Panc1 (cell line): ENCODE measurements at places on chromosomes 6 and 20.

- H3K27ac ChIP-seq = peak overlapping the region; percentile 99
- H3K4me1 ChIP-seq = peaks cover 94% of the 10 kb centered on the region
- peak overlapping the region; percentile 22 for H3K4me3 ChIP-seq
These were observed 47.7 kb downstream of the ATXN1 start for GRCh38 chr6:16713597-16713996.

GRCh38 chr20:49674383-49675352 is 39.0 kb downstream of the B4GALT5 start:
- no peaks in the 10 kb centered on the region for H3K27me3 ChIP-seq
- H3K4me3 ChIP-seq = no peak overlapping the region
- no peak for DNase-seq
- H3K27ac ChIP-seq = peak overlapping the region; percentile 91

DNA sequence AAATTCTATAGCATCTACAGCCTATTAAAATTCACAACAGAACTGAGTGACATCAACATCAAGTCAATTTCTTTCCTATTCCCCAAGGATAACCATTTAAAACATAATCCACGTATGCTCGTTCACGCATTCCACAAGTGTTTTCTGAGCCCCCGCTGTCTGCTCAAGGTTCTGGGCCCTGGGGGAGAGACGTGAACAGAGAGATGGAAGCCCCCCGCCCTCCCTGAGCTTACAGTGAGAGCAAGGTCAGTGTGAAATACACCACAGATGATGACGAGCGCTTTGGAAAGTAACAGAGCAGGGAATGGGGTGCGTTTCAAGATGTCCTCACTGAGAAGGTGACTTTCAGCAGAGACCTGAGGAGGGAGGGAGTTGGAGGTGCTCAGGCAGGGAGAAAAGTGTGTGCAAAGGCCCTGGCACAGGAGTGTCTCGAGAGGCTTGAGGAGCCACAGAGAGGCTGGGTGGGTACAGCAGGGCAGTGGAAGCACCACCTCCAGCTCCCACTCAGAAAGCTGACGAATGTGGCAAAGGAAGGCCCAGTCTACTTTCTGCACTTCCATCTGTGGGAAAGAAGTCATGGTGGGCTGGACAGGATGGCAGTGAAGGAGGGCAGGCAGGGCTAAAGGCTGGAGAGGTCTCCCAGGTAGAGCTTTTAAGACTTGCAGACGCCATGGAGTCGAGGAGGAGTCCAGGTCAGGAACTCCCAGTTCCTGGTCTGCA is 88.3 kb downstream of the DLL1 start:
- H3K27me3 ChIP-seq = no peaks in the 10 kb centered on the region; the same call in 1 of the 2 replicates
- no peak for DNase-seq
- H3K4me3 ChIP-seq = no peak overlapping the region

DNA sequence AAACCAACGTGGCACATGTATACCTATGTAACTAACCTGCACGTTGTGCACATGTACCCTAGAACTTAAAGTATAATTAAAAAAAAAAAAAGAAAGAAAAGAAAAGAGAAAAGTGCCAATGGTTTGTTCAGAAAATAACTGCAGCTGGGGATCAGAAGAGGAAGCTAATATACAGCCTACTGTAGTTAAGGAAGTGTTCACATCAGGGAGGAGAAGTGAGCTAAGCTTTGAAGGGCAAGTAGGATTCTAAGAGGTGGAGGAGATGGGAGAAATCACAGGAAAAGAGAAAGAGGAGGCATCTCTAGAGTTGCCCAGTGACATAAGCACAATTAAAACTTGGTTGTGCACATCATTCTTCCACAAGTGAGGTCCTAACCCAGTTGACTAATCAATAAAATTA is 214.4 kb upstream of the DTNBP1 start:
- H3K4me1 ChIP-seq = no peaks in the 10 kb centered on the region
- no peak for DNase-seq
- H3K4me3 ChIP-seq = no peak overlapping the region
- H3K27ac ChIP-seq = no peak overlapping the region
- no peaks in the 10 kb centered on the region for H3K27me3 ChIP-seq

DNA sequence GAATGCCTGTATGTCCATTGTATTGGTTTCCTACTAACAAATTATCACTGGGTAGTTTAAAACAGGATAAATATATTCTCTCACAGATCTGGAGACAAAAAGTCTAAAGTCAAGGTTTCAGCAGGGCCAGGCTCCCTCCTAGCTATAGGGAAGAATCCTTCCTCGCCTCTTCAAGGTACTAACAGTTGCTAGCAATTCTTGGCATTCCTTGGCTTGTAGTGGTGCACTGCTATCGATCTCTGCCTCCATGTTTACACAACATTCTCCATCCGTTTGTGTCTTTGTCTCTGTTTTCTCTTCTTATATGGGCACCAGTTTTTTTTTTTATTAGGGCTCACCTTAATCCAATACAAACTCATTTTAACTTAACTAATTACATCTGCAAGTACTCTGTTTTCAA is 48.9 kb downstream of the OR2B6 start:
- H3K27ac ChIP-seq = no peak overlapping the region
- H3K4me3 ChIP-seq = no peak overlapping the region
- no peak for DNase-seq

GRCh38 chr20:58010186-58010585 is 218.3 kb downstream of the ANKRD60 start:
- H3K27me3 ChIP-seq = no peaks in the 10 kb centered on the region
- H3K4me1 ChIP-seq = no peaks in the 10 kb centered on the region; the same call in 1 of the 2 replicates
- no peak overlapping the region for H3K27ac ChIP-seq
- no peaks in the 10 kb centered on the region for H3K36me3 ChIP-seq
- H3K4me3 ChIP-seq = no peak overlapping the region

DNA sequence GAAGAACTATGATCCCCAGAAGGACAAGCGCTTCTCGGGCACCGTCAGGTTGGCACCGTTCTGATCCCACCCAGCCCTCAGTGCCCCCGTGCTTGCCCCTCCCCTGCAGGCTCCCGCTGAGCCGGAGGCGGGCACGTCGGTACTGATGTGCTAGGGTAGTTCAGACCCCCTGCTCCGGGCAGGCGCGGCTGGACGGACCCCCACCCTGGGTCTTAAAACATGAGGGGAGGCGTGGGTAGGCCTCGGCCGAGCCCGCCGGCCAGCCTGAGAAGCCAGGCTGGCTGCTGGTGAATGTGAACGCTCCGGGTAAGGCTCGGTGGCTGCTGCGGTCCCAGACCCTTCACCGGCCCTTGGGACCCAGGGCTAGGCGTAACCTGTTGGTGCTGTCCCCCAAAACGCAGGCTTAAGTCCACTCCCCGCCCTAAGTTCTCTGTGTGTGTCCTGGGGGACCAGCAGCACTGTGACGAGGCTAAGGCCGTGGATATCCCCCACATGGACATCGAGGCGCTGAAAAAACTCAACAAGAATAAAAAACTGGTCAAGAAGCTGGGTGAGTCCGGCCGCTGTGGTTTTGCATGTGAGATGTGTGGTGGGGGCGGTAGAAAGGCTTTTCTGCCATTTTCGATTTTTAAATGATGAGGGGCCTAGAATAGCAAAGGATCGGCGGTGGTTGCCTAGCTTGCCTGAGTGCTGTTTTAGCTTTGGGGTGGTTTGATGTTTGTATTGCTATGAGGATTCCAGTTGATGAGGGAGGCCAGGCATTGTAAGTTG is 964 bp downstream of the RPL10A start:
- H3K4me1 ChIP-seq = peaks cover 42% of the 10 kb centered on the region
- peak overlapping the region; percentile 95 for H3K4me3 ChIP-seq
- no peak for DNase-seq
- H3K36me3 ChIP-seq = peaks cover 30% of the 10 kb centered on the region

DNA sequence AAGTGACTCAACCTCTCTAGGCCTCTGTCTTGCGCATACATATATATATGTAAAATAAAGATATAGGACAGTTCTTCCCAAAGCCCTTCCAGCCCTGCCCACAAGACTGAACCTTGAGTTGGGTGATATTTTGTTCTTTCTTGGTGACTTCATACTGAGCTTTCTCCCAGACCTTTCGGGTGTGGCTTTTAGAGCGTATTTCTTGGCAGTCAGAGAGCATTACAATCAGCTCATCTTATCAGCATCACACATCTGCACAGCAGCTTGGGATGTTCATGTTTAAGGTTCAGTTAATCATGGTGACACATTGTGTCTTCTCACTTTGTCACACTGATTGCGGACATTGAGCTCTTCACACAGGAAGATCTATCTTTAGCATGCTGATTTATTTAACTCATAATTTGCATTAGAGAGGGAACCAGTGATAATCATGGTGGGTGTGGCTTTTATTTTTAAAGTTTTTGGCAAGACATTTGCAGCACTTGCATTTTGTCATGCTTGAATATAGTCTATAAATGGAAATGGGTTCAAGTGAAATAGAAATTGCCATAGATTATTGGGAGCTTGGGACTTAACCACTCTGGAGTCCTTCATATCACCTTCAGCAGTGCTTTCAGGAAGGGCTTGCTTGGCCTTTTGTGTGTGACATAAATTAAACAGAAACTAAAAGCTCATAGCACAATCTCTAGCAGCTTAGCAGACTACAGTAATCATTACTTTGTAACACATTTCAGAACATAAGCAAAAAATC is 8.3 kb downstream of the KIF3B start:
- peaks cover 4% of the 10 kb centered on the region; the same call in 1 of the 2 replicates for H3K36me3 ChIP-seq
- no peaks in the 10 kb centered on the region for H3K27me3 ChIP-seq
- no peak overlapping the region for H3K27ac ChIP-seq
- H3K4me3 ChIP-seq = no peak overlapping the region

- peaks cover under 1% of the 10 kb centered on the region; the same call in 1 of the 2 replicates for H3K27me3 ChIP-seq
- H3K36me3 ChIP-seq = no peaks in the 10 kb centered on the region
These were observed 12.1 kb upstream of the OCSTAMP start for GRCh38 chr20:46562373-46563169.
